NCI-H774 (cell line): ENCODE measurements at places on chromosomes 6 and 20.

- DNase-seq, result no peak
Observed at GRCh38 chr6:150394899-150395295, 26.1 kb downstream of the IYD start.

DNA sequence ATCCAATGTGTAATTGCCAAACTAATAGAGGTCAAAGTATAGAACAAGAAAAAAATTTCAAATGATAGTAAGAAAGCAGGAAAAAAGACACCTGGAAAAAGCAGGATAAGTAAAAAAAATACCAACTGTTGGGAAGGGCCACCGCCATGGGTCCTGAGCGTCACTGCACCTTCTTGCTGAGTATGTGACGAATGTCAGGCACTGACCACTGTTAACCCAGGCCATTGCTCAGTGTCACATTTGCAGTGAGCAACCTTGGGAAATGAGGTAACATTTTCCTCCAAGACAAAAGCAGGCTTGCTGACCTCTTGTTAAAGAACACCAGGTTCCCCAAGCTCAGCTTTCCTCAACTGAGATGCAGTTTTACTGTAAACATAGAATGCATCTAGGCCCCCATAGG lies 15.6 kb upstream of the RPS6KA2 start:
- DNase-seq, result no peak

- no peak for DNase-seq
Observed at GRCh38 chr20:54268941-54269340, 61.1 kb downstream of the PFDN4 start.

DNA sequence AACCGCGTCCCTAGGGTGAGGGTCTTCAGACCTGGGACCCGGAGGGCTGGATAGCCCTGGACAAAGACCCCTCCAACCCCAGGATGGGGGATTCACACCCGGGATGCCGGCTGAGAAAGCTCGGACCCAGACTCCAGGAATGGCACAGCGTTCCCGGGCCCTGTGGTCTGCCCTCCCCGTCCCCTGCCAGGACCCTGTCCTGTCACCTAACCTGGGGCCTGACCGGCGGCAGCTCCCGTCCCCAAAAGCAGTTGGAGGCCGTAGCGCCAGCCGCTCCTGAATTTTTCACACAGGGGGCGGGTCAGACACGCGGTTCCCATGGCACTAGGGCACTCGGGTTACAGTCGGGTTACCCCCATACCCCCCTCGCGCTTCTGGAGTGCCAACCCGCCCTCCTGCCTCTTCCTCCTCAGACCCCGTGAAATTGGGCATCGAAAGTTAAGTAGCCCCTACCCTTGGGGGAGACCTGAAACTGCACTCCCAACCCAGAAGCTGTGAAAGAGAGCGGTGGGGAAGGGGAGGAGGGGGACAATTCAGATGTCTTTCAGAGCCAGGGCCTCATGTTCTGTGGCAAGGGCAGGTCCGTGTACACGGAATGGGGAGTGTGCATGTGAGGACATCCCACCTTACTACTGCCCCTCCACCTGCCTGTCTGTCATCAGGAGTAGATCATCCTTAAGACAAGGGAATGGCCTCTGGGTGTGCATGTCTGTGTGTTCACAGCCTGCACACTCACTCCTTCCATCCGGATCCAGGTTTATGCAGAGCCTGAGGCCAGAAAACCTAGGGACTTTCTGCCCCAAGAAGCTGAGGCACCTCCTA lies 595 bp downstream of the REM1 start:
- DNase-seq, result no peak

GRCh38 chr6:37830225-37830624 lies 10.7 kb downstream of the ZFAND3 start:
- DNase-seq, result no peak
